Stimulated activated CD8-positive, alpha-beta memory T cell treated with anti-CD3 and anti-CD28 coated beads, Interleukin-15, amount 100 ng/mL, for 4 hours (primary cell): ENCODE measurements at places on chromosomes 2 and 18.

GRCh38 chr2:75003276-75003675 lies 44.8 kb downstream of the POLE4 start:
- DNase-seq: no peak

- no peak for DNase-seq
Observed at GRCh38 chr2:103738606-103739005, 976.8 kb downstream of the TMEM182 start.

- DNase-seq: no peak
Observed at GRCh38 chr2:127139766-127140165, 32.8 kb upstream of the BIN1 start.

- no peak for DNase-seq
Observed at GRCh38 chr2:114534116-114535084, 92.0 kb downstream of the DPP10 start.

GRCh38 chr18:63106727-63107126 lies 212.8 kb downstream of the BCL2 start:
- DNase-seq: no peak

DNA sequence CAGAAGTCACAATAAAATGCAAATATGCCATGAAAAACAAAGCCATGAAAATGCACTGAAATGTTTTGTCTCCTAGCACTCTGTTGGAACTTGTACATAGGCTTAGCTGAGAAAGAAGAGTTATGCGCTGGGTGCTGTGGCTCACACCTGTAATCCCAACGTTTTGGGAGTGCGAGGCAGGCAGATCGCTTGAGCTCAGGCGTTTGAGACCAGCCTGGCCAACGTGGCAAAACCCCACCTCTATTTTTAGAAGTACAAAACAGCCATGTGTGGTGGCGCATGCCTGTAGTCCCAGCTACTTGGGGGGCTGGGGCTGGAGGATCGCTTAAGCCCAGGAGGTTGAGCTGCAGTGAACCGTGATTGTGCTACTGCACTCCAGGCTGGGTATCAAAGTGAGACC lies 39.9 kb downstream of the IRS1 start:
- no peak for DNase-seq
